ENCODE measurements at places on chromosomes 13 and 19.

DNA sequence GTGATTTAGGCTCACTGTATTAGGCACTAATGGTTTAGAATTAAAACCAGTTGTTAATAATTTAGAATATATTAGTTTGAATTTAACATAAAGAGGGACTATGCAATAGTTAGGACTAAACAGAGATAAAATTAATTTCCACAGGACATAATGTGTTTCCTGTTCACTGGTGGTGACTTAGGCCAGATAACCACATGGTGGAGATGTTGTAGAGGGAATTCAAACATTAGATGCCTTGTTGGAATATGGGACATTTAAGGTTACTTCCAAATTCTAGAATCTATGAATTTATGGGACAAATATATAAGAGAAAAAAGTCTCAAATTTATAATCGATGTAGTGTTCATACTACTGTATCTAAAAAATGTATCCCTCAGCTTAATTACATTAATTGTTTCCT, 615.5 kb upstream of the KLHL1 start:
- no peak for DNase-seq

DNA sequence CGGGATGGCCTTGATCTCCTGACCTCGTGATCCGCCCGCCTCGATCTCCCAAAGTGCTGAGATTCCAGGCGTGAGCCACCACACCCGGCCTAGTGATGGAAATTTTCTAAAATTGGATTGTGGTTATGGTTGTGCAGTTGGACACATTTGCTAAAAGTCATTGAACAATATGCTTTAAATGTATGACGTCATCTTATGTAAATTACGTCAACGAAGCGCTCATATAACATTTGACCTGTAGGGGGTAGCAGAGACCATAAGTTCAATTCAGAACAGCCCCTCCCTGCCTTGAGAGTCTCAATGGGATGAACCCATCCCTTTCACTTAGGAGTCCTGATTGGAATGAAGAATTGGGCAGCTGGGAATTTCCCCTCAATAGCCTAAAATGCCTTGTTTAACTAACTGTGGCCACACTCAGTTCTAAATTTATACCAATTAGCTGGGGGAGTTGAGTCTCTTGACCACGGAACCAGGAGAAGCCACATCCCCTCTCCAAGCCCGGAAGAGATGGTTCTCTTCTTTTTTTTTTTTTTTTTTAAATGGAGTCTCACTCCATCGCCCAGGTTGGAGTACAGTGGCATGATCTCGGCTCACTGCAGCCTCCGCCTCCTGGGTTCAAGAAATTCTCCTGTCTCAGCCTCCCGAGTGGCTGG, 15.2 kb upstream of the TLE6 start:
- DNase-seq: peak; percentile 9

GRCh38 chr19:45766296-45766868, 2.7 kb downstream of the SIX5 start:
- no peak for DNase-seq

DNA sequence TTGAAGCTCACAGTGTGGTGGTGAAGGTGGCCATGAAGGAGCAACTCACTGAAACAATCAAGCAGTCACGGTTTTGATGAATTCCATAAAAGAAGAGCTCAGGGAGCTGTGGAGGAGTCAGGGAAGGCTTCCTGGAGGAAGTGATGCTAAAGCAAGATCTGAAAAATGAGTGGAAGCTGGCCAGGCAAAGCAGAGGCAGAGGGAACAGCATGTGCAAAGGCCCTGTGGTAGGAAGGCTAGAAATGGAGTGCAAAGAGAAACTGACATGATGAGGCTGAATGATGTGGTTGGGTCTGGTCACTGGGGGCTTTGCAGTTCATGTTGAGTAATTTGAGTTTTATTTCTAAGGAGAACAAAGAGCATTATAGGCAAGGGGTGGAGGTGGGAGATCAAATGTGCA, 6.9 kb downstream of the ADGRE1 start:
- DNase-seq: no peak

- DNase-seq: no peak
Observed at GRCh38 chr13:113355621-113356020, 8.3 kb downstream of the GRTP1 start.

DNA sequence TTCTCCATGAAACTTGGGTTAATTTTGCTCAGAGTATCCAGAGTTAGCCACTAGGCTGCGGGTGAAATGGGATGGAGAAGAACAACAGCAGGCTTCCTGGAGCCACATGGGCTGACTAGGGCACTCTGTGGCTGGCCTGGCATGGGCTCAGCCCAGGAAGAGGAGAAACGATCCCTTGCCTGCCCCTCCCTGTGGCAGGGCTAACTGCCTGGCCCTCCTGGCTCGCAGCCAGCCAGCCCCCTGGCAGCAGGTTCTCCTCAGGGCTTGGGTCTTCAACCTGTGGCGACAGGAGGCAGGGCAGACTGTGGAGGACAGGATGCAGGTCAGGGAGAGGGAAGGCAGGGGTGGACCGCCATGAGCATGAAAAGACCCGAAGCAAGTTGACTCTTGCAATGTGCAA, 78.7 kb upstream of the GPR183 start:
- no peak for DNase-seq

DNA sequence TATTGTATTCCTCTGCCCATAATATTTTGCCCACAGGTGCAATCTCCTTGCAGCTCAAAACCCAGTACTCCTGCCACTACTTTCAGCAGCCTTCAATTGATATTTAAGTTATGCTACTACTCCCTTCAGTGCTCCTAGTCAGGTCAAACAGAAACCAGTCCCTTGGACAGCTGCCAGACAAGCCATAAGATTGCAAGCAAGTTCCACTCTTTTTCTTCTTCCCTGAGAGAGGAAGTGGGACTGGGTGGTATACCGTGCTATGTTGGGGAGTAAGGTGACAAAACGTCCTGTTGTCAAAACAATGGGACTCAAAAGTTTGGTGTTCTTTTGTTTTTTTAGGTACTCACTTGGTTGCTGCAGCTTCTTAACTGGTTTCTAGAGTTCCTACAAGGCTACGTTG, 63.1 kb upstream of the FRY start:
- no peak for DNase-seq

DNA sequence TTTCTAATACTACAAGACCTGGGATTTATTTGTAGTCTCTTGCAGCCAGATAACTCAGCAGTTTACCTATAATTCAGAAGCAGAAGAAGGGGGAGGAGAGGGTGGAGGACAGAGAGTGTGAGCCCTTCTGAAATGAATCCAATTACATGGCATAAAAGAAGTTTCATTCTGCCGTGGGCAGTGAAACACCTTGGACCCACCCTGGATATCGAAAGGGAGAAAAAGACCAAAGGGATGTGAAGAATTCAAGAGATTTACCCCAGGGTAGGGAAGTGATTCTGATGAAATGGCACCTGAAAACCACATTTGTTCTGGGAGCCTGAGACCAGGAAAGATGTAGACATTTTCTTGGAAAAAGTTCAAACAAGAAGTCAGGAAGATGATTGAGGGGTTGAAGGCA, 140.9 kb downstream of the NDFIP2 start:
- DNase-seq: no peak

- no peak for DNase-seq
Observed at GRCh38 chr19:38837656-38838121, 6.1 kb upstream of the ECH1 start.

- no peak for DNase-seq
Observed at GRCh38 chr19:4043401-4043800, 23.3 kb downstream of the ZBTB7A start.

- no peak for DNase-seq
Observed at GRCh38 chr13:98570929-98571372, 6.0 kb downstream of the STK24 start.

DNA sequence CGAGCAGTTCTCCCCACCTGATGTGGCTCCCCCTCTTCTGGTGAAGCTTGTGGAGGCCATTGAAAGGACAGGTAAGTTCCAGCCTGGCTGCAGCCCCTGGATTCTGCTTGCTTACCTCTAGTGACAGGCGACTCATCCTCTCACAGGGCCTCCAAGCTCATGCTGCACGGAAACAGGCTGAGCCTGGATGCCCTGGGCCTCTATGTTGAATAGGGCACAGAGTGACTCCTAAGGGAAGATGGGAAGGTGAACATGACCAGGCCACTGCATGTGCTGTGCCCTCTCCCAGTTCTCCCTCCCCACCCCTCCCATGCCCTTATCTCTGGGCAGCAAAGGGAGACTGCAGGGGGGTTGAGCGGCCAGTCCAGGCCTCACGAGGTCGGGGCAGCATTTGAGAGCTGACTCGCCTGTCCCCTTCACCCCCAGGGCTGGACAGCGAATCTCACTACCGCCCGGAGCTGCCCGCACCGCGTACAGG, 7.6 kb downstream of the PIK3R2 start:
- no peak for DNase-seq

GRCh38 chr13:107734891-107735625, 480.3 kb downstream of the LIG4 start:
- DNase-seq: no peak

DNA sequence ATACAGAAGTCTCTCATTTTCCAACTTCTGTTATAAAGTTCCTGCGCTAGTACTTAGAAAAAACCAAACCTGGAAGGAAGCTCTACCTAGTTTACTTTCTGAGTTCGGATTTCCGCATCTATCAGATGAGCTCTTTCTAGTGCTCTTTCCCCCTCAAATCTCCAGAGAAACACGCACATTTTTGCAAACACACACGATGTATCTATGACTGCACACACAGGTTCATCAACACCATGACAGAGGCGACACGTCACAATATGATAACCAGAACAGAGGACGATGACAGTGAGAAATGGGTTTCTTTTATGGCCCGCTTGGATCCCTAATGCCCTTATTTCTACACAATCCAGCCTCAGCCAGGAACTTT, 629 bp upstream of the LRRC63 start:
- DNase-seq: no peak

- no peak for DNase-seq
Observed at GRCh38 chr19:7769171-7769570, 6.1 kb downstream of the CLEC4M start.

- no peak for DNase-seq
Observed at GRCh38 chr13:44842158-44842557, 147.1 kb downstream of the NUFIP1 start.

GRCh38 chr19:48010932-48011758, 16.7 kb downstream of the ELSPBP1 start:
- no peak for DNase-seq

GRCh38 chr13:104365430-104365829, 1299.2 kb upstream of the SLC10A2 start:
- DNase-seq: no peak

DNA sequence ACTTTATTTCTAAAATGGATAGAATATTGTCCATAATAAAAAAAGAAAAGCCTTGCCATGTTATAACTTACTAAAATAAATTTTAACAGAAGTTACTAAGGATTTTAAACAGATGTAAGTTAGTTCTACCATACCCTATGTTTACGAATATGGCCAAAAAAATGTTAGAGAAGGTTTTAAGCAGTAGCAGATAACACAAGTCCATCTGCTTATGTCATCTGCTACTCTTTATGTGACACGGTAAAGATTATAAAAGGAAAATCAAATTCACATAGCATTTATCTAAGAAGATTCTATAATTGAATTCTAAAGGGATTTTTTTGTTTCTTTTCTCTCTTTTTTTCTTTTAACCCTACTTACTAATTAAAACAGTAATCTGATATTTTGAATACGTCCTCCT, 114.2 kb upstream of the MIR17HG start:
- no peak for DNase-seq

DNA sequence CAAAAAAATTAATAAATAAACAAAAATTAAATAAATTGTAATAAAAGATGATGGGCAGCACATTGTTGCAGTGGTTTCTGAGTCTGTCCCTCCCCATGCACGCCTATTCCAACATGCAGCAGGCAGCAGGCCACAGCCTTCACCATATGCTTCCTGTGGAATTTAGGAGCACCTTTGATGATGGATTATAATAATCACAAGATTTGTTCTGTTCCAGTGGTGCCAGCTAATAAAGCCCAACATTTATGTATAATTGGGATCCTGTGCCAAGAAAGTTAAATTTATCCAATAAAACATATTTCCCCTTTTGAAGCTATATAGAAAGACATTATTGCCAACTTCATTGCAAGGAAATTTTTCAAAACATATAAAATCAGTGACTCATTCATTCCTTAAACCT, 328.6 kb downstream of the FGF14 start:
- no peak for DNase-seq

DNA sequence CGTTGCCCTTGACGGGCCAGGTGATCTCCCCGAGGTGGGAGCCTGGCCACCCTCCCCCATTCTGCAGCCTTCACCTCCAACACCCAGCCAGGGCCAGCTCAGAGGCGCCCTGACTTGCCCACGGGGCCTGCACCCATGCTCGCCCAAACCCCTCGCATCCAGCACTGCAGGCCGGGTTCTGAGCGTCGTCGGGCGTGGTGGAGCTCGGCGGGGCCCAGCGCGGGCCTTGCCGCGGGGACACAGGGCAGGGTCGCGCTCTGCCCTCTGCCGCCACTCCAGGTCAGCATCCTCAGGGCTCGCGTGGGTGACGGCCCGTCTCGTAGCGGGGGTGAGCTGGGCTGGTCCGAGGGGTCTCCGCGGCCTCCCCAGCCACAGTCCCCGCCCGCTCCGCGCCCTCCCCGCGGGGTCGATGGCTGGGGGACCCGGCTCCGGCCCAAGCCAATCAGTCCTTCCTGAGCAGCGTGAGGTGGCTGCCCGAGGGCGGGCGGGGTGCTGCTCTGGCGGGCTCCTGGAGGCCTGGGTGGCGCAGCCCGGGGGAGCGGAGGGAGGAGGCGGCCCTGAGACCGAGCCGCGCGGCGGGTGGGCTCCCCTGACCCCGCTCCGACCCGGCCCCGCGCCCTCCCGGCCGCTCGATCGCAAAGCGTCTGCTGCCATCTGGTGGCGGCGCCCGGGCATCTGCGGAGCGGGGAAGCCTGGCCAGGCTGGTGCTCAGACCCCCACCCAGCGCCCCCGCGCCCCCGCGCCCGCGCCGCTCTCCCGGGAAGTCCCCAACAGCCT, 61.4 kb downstream of the CCNE1 start:
- DNase-seq: no peak

GRCh38 chr19:53626976-53627375, 4.8 kb upstream of the DPRX start:
- DNase-seq: no peak

GRCh38 chr13:52411629-52412028, 5.7 kb upstream of the THSD1 start:
- DNase-seq: no peak

DNA sequence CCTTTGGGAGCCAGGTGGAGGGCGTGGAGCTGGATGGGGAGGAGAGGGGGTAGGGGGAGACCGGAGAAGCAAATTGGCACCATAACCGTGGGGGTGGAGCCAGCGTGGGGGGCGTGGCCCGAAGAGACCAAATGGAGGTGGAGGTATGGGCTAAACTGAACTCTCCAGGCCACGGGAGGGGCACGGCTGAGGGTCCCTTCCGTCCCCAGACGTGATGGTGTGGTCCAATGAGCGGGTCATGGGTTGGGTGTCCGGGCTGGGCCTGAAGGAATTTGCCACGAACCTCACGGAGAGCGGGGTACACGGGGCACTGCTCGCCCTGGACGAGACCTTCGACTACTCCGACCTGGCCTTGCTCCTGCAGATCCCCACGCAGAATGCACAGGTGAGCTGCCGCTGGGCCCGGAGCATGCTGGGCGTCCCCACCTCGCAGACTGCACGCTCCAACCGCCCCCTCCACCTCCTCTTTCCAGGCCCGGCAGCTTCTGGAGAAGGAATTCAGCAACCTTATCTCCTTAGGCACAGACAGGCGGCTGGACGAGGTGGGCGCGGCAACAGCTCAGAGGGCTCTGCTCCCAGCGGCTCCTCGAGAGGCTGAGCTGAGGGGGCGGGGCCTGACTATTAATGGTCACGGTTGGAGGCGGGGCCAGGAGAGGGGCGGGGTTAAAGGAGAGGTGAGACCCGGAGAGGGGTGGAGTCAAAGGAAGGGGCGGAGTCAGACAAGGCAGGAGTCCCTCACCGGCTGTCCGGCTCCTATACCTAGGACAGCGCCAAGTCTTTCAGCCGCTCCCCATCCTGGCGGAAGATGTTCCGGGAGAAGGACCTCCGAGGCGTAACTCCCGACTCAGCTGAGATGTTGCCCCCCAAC, 6.2 kb downstream of the HRC start:
- DNase-seq: peak; percentile 85
